Thyroid gland (tissue), 4 donors: ENCODE measurements at places on chromosomes 13 and 19. TPM values are rescaled to one million over a fixed set of nuclear protein-coding genes. Genes with fewer than 3 reads are reported as not detected.

GRCh38 chr13:33251131-33251661 is 34.4 kb downstream of the STARD13 start:
- no peak overlapping the region for H3K27ac ChIP-seq
- no peak overlapping the region for H3K4me3 ChIP-seq
- H3K27me3 ChIP-seq = no peaks in the 10 kb centered on the region
- DNase-seq = no peak
- H3K36me3 ChIP-seq = no peaks in the 10 kb centered on the region
- peaks cover 13% of the 10 kb centered on the region for H3K4me1 ChIP-seq

DNA sequence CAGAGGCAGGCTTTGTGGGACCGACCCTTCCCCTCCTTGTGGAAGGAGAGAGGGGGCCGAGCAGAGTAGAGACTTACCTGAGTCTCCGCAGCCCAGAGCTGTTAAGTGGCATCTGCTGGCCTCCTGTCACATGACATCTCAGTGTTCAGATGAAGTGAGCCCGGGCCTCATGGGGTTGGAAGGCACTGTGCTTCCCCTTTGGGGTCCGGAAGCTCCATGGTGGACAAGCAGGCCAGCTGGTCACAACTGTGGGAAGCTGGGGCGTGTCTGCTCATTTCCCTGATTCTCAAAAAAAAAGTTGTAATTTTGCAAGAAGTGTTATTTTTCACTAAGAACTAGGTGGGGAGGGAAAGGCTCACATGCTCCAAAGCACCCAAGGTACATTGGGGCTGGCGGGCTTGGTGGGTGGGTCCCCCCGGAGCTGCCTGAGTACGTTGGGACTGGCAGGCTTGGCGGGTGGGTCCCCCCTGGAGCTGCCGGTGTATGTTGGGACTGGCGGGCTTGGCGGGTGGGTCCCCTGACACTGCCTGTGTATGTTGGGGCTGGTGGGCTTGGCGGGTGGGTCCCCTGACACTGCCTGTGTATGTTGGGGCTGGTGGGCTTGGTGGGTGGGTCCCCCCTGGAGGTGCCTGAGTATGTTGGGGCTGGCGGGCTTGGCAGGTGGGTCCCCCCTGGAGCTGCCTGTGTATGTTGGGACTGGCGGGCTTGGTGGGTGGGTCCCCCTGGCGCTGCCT is 18.2 kb upstream of the DCUN1D2 start:
- no peak overlapping the region for H3K27ac ChIP-seq
- no peak overlapping the region for H3K4me3 ChIP-seq
- H3K27me3 ChIP-seq = no peaks in the 10 kb centered on the region
- peaks cover 8% of the 10 kb centered on the region for H3K36me3 ChIP-seq
- no peak for DNase-seq

GRCh38 chr19:38183251-38183897 is 40.6 kb downstream of the DPF1 start:
- no peaks in the 10 kb centered on the region for H3K27me3 ChIP-seq
- no peak overlapping the region for H3K4me3 ChIP-seq
- no peak for DNase-seq
- H3K36me3 ChIP-seq = peaks cover 14% of the 10 kb centered on the region
- H3K4me1 ChIP-seq = no peaks in the 10 kb centered on the region

DNA sequence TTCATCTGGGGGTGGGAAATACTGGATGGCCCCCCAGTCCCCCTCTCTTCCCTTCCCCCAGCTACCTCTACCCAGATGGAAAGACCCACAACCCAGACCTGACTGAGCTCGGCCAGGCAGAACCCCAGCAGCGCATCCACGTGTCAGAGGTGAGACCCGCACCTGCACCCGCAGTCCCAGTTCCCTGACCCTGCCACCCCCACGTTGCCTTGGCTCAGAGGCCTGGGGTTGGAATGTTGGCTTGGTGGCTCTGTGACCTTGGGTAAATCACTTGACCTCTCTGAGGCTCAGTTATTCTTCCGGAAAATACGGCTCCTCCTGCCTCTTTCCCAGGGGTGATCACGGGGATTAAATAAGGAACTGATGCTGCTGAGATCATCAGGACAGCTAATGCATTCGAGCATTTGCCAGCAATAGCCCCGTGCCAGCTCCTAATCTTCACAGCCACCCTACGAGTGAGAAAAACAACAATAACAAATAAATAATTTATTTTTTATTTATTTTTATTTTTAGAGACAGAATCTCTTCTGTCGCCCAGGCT is 12.3 kb downstream of the CBLC start:
- H3K36me3 ChIP-seq = no peaks in the 10 kb centered on the region
- H3K4me1 ChIP-seq = no peaks in the 10 kb centered on the region
- no peak for DNase-seq
- no peak overlapping the region for H3K4me3 ChIP-seq
- no peaks in the 10 kb centered on the region for H3K27me3 ChIP-seq
- no peak overlapping the region for H3K27ac ChIP-seq

GRCh38 chr19:30686176-30686820 is 314.1 kb downstream of the ZNF536 start:
- H3K4me1 ChIP-seq = peaks cover 2% of the 10 kb centered on the region
- no peaks in the 10 kb centered on the region for H3K36me3 ChIP-seq
- no peak overlapping the region for H3K4me3 ChIP-seq
- no peak overlapping the region for H3K27ac ChIP-seq

DNA sequence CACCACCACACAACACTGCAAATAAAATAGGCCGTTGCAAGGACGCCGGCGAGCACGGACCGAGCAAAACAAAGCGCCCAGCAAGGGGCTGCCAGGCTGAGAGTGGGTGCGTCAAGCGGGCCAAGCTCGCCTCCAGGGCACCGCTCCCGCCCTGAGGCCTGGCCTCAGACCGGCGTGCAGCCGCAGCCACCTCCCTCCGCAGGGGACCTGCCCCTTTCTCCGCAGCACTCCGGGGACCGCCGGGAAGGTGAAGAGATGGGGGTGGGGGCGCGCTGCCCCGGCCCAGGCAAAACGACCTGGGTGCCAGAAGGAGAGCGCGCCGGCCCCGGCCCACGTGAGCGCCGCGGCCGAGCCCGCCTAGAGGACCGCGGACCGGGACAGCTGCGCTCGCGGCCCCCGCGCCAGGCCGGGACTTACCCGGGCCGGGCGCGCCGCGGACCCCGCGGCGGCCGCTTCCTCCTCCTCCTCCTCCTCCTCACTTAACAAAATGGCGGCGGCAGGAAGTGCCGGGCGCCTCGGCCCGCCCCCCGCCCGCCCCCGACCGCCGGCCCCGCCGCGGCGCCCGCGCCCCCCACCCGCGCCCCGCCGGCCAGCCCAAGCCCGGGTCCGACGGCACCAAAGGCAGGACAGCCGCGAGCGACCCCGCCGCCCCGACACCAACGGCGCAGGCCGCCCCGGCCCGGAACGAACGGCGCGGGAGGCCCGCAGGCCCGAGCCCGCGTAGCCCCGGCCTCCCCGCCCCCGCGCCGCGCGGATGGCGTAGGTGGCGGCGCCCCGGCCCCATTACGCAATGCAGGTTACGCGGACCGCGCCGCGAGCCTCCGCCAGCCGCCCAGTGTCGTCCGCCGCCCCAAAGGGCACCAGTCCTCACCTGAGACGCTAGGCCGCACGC is 674 bp downstream of the BRD4 start:
- H3K4me3 ChIP-seq = peak overlapping the region; percentile 95
- peak overlapping the region; percentile 89 for H3K27ac ChIP-seq
- H3K27me3 ChIP-seq = no peaks in the 10 kb centered on the region
- H3K4me1 ChIP-seq = peaks cover 43% of the 10 kb centered on the region
- H3K36me3 ChIP-seq = no peaks in the 10 kb centered on the region

- DNase-seq = no peak
- no peak overlapping the region for H3K27ac ChIP-seq
- no peaks in the 10 kb centered on the region for H3K27me3 ChIP-seq
Observed at GRCh38 chr13:46183018-46183946, 1.3 kb upstream of the LCP1 start.

GRCh38 chr19:53555352-53555751 is 17.4 kb downstream of the ZNF331 start:
- H3K27me3 ChIP-seq = no peaks in the 10 kb centered on the region
- no peak overlapping the region for H3K4me3 ChIP-seq
- H3K27ac ChIP-seq = peak overlapping the region; percentile 82
- peaks cover 8% of the 10 kb centered on the region for H3K36me3 ChIP-seq
- peak; percentile 22 for DNase-seq
- peaks cover 3% of the 10 kb centered on the region for H3K4me1 ChIP-seq

- no peaks in the 10 kb centered on the region for H3K4me1 ChIP-seq
- H3K27ac ChIP-seq = no peak overlapping the region
- no peaks in the 10 kb centered on the region for H3K36me3 ChIP-seq
- H3K4me3 ChIP-seq = no peak overlapping the region
- no peaks in the 10 kb centered on the region for H3K27me3 ChIP-seq
Observed at GRCh38 chr13:97715763-97716162, 237.7 kb upstream of the IPO5 start.

- no peak for DNase-seq
- no peaks in the 10 kb centered on the region for H3K4me1 ChIP-seq
- H3K27me3 ChIP-seq = peaks cover 4% of the 10 kb centered on the region
- H3K36me3 ChIP-seq = no peaks in the 10 kb centered on the region
Observed at GRCh38 chr13:109331011-109331433, 455.4 kb downstream of the IRS2 start.

- no peak overlapping the region for H3K4me3 ChIP-seq
- H3K4me1 ChIP-seq = peaks cover 33% of the 10 kb centered on the region
- peak overlapping the region; percentile 90 for H3K27ac ChIP-seq
- peak; percentile 40 for DNase-seq
- H3K36me3 ChIP-seq = no peaks in the 10 kb centered on the region
Observed at GRCh38 chr13:110340812-110341444, 33.8 kb downstream of the COL4A2 start.

GRCh38 chr19:55273978-55274707 is 5.8 kb downstream of the HSPBP1 start:
- DNase-seq = no peak
- no peak overlapping the region for H3K4me3 ChIP-seq
- H3K27ac ChIP-seq = no peak overlapping the region
- H3K27me3 ChIP-seq = no peaks in the 10 kb centered on the region
- peaks cover 2% of the 10 kb centered on the region for H3K4me1 ChIP-seq
- peaks cover 12% of the 10 kb centered on the region for H3K36me3 ChIP-seq

DNA sequence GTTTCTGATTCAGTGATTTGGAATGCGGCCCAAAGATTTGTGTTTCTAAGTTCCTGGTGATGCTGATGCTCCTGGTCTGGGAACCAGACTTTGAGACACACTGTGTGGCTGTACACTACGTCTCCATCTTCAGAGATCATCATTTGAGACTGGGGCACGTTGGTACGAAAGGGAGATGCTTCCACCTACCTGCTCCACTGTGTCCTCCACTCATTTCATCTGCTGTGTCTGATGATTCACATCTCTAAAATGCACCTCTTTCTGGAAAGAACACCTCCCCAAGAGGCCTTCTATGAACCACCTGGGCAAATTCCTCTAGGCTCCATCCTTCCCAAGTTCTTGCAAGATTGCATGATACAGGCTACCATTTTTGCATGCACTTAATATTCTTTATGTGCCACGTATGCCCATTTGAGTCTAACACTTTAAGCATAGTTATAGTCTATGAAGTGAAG is 58.6 kb downstream of the ERCC5 start:
- peaks cover 10% of the 10 kb centered on the region for H3K4me1 ChIP-seq
- no peaks in the 10 kb centered on the region for H3K27me3 ChIP-seq
- DNase-seq = no peak
- no peaks in the 10 kb centered on the region for H3K36me3 ChIP-seq
- H3K27ac ChIP-seq = no peak overlapping the region

DNA sequence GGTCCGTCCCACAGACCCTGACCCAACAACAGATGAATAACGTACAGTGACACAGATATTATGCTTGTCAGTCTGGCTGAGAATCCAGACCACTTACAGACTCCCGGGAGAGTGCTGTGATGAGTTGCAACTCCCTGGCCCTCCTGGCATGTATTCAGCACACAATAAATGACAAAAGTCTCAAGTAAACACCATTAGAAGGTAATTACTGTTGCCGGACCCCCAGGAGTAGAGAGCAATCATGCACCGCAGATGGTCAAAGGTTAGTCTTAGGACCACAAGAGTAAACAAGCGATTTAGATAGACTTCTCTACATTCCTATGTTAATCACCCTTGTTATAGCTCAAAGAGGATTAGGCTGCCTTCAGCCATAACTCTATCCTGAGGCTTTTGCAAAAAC is 726.4 kb upstream of the GPC6 start:
- H3K4me1 ChIP-seq = no peaks in the 10 kb centered on the region
- no peak overlapping the region for H3K27ac ChIP-seq
- no peaks in the 10 kb centered on the region for H3K36me3 ChIP-seq

- peaks cover 16% of the 10 kb centered on the region for H3K4me1 ChIP-seq
- H3K27ac ChIP-seq = peak overlapping the region; percentile 56
- H3K36me3 ChIP-seq = peaks cover 20% of the 10 kb centered on the region
- H3K4me3 ChIP-seq = peak overlapping the region; percentile 15
- DNase-seq = no peak
Observed at GRCh38 chr19:11435833-11436313, 438 bp downstream of the PRKCSH start.

GRCh38 chr13:31594056-31594455 is 145.3 kb upstream of the RXFP2 start:
- H3K27ac ChIP-seq = no peak overlapping the region
- H3K36me3 ChIP-seq = no peaks in the 10 kb centered on the region
- no peak overlapping the region for H3K4me3 ChIP-seq
- H3K4me1 ChIP-seq = no peaks in the 10 kb centered on the region
- no peaks in the 10 kb centered on the region for H3K27me3 ChIP-seq

- no peak overlapping the region for H3K27ac ChIP-seq
- no peaks in the 10 kb centered on the region for H3K27me3 ChIP-seq
- no peak for DNase-seq
- H3K4me1 ChIP-seq = no peaks in the 10 kb centered on the region
Observed at GRCh38 chr13:58994777-58995176, 1169.0 kb downstream of the DIAPH3 start.

DNA sequence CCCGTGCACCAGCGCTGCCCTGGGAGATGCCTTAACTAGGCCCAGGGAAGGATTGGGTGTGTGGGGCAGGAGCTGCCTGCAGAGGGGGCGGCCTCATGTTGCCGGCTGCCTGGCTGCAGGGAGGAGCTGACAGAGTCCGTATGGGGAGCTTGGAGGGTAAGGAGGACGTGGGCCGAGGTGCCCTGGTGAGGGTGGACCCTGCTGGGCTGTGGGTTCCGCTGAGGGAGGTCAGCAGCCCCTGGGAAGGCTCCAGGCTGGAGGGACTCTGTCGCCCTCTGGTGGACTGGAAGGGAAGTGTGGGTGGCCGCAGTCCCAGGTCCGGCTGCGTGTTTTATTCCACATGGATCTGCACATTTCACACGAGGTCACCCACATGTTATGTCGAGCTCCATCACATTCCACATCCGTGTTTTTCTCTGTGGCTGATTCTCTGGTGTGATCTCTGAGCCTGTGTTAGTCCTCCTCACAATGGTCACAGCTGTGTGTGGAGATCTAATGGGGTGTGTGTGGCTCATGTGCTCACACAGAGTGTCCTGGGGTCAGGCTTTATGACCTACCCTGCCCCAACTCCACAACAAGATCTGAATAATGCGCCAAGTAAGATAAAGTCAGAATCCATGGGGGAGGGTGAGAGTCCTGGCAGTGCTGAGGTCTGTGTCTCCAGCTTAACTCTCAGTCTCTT is 1.8 kb upstream of the CEACAM8 start:
- H3K4me1 ChIP-seq = no peaks in the 10 kb centered on the region
- H3K36me3 ChIP-seq = no peaks in the 10 kb centered on the region
- no peaks in the 10 kb centered on the region for H3K27me3 ChIP-seq
- peak; percentile 17 for DNase-seq
- H3K27ac ChIP-seq = no peak overlapping the region

- H3K27ac ChIP-seq = no peak overlapping the region
- DNase-seq = no peak
Observed at GRCh38 chr13:53357582-53357981, 329.0 kb downstream of the OLFM4 start.

The HSD17B14 gene
- 27.8 TPM for total RNA-seq

The CEACAM20 gene
- total RNA-seq = not detected

The LAIR1 gene
- total RNA-seq = 4.9 TPM

The FBXO46 gene
- total RNA-seq = 13.7 TPM

The FUT6 gene
- not detected for total RNA-seq

The ZNF730 gene
- 0.56 TPM for total RNA-seq

The LILRB2 gene
- 2.0 TPM for total RNA-seq

The CPB2 gene
- not detected for total RNA-seq

The SOX1 gene
- not detected for total RNA-seq

The MTIF3 gene
- total RNA-seq = 48.1 TPM

The TSHZ3 gene
- total RNA-seq = 15.0 TPM

The FFAR1 gene
- total RNA-seq = not detected

The HOMER3 gene
- 55.6 TPM for total RNA-seq
